ENCODE measurements at places on chromosomes 7 and 10.

DNA sequence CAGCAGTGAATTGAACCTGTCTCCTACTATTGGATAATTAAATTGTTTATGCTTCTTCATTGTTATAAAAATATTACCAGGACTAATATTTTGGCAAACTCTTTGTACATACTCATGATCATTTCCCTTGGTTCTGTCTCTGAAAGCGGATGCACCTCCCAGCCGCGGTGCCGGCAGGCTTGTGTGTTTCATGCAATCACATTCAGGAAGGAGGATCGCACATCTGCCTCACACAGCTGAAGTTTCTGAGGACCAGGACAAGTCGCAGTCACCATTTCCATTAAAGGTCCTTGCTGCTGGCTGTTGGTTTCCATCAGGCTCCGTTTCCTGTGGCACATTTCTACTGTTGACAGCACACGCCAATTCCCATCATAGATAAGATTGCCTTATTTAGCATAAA lies 117.8 kb upstream of the SHH start:
- no peak for DNase-seq

GRCh38 chr7:102036958-102037357 lies 219.5 kb downstream of the CUX1 start:
- no peak for DNase-seq

- DNase-seq: no peak
Observed at GRCh38 chr10:109358325-109358724, 565.0 kb downstream of the XPNPEP1 start.

- no peak for DNase-seq
Observed at GRCh38 chr10:132452216-132452650, 55.2 kb downstream of the PWWP2B start.

DNA sequence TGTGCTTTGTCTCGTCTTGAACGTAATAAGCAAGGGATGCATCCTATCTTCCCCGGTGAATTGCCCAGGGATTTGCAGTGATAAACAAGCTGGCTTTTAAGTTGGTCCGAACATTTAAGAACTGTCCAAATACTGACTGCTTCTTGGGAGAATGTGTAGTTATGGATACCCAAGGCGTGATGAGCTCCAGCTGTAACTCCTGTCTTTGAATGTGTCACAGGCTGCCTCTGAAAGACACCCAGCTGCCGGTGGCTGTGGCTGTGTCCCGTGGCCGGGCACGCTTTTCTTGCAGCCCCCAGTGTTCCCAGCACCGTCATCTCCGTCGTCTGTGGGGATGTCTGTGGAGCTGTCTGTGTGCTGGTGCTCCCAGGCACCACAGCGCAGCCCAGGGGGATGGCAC lies 118.1 kb downstream of the GLRX3 start:
- no peak for DNase-seq

DNA sequence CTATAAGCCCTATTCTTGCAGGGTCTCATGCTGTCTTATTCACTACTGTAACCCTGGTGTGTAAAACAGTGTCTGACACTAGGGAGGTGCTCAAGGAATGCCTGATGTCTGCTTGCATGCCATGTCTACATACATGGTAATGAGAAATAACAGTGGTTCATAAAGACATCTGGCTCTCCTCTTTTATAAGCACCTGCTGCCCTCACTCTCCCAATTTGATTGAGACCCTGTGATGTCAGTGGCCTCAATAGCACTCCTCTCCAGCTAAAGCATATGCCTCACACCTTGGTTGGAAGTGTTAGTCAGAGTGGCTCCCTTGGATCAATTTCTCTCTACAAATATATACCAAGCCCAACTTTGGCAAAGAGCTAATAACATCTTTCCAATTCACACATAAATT lies 30.6 kb downstream of the ANK3 start:
- no peak for DNase-seq

GRCh38 chr7:101934618-101935017 lies 117.2 kb downstream of the CUX1 start:
- DNase-seq: no peak

- DNase-seq: no peak
Observed at GRCh38 chr7:149599636-149600206, 102.1 kb upstream of the ZNF746 start.
